ENCODE measurements at places on chromosomes 11 and 22. TPM values are rescaled to one million over a fixed set of nuclear protein-coding genes. Genes with fewer than 3 reads are reported as not detected.

DNA sequence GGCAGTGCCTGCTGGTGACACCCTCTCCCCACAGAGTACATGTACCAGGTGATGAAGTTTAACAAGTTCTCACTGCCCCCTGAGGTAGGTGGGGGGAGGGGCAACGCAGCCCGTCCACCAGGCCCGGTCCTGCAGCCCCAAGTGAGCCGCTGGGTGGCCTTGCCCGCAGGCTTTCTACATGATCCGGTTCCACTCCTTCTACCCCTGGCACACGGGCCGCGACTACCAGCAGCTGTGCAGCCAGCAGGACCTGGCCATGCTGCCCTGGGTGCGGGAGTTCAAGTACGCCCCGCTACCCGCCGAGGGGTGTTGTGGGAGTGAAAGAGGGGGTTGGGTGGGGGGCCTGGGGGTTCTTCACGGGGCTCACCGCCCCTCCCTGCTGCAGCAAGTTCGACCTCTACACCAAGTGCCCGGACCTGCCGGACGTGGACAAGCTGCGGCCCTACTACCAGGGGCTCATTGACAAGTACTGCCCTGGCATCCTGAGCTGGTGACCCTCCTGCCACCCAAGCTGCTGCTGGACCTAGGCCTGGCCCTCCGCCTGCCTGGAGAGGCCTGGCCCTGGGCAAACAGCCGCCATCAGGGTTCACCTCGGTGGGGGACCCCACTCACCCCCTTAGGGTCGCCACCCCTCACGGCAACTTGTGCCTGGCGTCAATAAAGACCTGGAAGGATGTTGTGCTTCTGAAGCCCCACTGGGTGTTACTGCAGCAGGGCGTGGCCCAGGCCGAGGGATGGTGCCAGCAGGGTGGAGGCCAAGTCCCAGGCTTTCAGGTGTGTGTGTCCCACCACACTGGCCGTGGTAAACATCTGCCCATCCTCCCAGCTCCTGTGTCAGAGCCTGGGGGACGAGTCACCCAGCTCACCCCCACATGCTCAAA is 2.9 kb downstream of the MIOX start:
- no peak for DNase-seq

DNA sequence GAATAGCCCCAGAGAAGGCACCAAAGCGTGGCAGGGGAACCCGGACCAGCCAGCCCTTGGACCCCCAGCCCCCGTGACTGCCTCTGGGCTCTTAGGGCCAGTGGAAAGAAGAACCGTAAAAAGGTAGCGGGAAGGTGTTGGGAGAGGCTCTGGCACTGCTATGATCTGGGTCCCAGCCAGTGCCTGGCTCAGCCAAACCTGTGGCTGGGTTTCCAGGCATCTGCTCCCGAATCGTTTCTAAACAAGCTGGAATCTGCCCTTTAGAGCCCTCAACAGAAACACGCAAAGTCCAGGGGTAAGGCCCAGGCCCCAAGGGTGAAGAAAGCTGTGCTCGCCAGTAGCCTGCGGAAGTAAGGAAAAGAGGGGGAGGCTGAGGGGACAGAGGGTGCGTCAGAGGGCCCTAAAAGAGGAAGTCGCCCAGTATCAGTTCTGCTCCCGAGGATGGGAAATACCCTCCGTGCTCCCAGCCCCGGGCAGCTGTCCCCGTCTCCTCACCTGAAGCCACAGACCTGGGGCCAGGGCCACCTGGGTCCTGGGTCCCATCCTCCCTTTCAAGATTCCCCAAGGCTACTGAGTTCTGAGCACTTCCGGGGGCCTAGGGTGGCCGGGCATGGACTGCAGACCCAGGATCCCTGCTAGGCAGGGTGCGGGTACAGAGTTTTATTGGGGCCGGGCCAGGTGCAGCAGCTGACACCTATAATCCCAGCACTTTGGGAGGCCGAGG is 24.7 kb downstream of the IL10RA start:
- no peak for DNase-seq

DNA sequence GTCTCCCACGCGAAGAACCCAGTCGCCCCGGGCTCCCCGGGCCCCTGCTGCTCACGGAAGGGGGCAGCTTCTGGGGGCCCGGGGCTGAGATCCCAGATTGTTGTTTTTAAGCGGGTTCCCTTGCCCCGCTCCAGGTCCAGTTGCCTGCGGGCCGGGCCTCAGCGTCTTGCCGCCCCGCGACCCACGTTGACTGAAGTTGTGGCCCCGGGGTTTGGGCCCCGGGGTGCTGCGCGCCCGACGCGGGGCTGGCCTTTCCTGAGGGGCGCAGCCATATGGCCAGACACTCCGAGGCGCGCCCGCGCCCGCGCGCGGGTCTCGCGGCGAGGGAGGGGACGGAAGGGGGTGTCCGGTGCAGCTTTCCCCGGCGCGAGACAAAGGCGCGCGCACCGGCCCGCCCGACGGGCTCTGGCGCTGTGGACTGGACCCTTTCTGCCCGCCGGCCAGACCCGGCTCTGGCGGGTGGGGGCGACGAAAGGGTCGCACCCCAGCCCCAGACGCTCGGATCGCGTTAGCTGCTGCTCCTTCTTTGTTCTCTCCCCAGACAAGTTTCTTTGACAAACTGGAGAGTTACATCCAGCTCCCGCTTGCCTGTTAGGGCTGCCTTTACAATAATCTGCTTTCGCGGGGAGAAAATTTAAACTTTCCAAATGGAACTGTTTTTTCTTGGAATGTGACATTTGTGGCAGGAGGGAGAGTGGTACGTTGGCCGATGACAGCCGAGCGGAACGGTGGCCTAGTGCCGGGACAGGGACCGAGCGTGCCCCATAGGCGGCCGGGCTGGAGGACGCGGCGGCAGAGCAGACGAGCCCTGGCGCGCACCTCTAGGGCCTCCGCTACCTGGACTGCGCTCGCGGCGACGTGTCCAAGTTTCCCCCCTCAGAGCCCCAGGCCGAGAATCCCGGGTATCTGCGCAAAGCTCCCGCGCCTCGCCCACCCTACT is 716 bp downstream of the AMOTL1 start:
- peak; percentile 26 for DNase-seq

DNA sequence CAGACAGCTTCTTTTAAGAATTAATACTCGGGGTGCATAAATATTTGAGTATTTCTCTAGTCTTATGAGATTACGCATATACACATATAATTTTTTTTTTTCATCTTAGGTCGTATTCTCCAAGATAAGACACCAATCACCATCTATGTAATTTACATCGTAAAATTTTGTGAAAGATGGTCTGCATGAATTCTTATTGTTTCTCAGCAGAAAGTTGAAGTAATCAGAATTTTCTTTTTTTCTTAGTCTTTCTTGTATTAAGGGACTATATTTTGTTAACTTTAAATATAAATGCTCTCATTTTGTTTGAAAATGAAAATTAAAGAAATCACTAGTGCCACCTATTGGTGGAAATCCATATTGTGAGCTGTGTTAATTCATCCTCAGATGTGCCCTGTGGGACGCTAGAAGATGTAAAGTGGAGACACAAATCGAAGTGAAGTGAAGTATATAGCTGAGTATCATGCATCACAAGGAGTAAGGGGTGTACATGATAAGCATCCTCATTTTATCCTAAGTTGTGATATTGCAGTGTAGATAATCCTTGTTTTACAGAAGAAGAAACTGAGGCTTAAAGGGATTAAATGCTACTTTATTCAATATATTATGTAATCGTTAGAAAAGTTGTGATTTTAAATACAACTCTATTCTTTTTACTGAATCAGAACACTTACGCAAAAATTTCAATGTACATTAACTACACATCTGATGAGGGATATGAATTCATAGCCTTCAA is 2084.3 kb downstream of the LRRC4C start:
- DNase-seq: no peak

The APLNR gene
- total RNA-seq: not detected

DNA sequence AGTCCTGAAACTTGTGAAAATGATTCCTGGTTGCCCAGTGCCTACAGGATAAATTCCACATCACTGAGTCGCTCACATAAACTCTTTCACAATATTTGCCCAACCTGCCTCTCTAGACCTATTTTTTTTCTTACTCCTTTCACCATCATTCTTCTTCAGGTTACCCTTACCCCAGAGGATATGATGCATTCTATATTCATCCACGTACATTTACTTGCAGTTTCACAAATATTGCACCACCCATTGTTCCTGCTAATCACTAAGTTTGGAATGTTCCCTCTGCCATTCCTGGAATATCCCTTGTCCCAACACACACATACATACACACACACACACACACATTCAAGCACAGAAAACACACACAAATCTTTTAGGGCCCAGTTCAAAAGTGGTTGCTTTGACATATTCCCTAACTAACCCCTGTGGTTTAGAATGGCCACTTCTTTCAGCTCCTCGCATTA is 379.5 kb downstream of the ETS1 start:
- no peak for DNase-seq

DNA sequence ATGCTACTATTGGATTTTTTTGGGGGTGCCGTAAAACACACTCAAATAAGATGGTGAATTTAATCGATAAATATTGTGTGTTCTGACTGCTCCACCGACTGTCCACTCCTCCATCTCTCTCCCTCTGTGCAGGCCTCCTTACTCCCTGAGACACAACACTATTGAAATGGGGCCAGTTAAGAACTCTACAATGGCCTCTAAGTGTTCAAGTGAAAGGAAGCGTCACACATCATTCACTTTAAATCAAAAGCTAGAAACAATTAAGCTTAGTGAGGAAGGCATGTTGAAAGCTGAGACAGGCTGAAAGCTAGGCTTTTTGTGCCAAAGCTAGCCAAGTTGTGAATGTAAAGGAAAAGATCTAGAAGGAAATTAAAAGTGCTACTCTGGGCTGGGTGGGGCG is 156.7 kb downstream of the CTTN start:
- DNase-seq: no peak

The B3GAT1 gene
- total RNA-seq: 0.09 TPM

DNA sequence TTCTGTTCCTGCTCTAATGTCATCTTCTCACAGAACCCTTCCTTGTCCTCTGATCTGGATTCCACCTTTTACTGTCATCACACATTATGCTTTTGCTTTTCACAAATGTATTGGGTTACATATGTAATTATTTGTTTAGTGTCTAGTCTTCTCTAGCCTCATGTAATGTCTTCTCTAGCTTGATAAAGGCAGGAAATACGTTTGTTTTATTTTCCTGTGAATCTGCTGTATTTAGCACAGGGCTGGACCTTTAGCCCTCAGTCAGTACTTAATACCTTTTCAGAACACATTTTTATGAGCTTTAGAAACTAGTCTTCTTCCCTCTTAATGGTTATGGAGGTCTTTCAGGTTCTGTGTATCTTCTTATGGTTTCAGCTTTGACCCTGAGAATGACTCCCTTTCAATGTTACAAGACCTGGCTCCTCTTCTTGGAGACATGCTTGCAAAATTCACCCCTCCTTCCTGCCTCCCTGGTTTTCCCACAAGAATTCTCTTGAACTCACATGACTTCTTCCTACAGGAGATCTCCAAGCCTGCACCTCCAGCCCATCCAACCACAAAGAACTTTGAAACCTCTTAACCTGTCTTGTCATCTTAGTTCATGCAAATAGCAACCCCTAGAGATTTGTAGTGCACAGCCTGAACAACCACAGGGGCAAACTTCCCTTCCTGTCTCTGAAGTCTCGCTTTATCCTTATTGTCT is 132.7 kb upstream of the DDI1 start:
- DNase-seq: no peak

DNA sequence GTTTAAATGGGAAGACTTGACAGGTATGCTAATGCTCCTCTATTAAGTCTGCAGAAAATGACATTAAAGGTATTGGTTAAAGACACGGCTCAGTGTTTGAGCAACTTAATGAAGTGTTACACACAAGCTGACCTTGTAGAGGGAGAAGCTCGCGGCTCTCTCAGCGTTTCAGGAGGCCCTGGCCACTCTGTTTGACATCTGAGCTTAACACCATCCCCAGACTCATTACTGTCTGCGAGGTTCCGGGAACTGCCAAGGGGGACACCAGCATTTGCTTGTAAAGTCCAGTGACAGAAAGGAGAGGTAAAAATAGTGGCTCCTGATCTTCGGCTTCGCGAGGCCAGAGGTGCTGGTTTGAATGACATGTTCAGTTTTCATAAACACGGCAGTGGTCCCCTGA is 540.7 kb upstream of the CADM1 start:
- DNase-seq: no peak

DNA sequence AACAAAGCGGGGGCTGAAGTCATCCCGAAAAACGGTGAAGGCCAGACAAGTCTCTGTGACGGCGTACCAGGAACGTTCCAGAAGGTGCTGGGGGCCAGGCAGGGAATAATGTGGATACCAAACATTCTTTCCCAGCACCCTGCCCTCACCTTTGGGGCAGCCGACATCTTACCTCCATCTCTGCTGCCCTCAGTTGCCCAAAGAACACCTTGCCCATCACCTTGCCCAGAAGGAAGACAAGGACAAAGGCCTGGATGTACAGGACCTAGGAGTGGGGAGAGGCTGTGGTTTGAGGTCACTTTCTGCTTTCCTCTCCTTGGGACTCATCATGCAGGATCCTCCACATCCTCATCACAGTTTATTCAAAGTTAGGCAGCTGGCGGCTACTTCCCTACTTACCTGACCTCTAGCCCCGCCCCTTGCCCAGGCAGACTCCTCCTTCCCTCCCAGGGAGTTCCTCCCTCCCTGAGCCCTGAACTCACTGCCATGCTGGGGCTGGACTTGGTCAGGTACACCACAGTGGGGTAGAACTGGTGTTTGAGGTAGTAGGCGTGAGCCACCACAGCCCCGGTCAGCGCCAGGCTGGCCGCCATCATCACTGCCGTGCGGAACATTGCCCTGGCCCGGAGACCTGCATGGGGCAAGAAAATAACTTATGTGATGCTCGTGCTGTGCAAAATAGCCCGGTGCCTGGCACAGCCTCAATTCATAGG is 1.2 kb downstream of the SYVN1 start:
- peak; percentile 77 for DNase-seq

DNA sequence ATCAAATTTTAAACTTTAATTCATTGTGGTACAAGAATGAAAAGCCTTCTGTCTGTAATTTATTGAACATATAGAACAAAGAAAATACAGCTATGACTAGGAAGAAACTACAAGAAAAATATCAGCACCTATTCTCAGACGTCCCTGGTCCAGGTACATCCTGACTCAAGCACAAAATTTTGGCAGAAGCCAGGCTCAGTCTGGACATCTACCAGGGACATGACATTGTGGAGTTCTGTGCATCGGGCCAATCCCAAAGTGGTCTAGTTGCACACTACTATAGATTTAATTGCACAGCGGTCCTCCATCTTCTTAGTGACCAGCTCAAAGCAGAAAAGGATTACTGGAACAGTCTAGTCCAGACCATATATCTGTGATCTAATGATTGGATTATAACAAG is 15.7 kb upstream of the CD59 start:
- DNase-seq: no peak

DNA sequence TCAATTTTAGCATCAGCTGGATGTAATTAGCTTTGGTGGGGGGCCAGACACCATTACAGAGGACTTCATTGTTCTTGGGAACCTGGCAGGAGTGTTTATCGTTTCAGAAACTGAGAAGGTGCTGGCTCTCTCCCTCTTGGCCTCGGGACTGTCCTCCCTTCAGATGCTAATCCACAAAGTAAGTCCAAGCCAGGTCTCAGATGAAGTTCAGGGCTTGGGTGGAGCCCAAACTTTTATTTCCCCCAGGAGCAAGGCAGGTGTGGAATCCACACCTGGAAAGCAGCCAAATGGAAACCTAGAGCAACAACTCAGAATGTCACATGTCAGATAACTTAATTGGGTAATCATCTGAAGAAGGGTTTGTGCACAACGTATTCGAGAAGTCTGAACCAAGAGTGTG is 119.2 kb downstream of the ME3 start:
- DNase-seq: no peak

The PRR33 gene
- 0.12 TPM for total RNA-seq

GRCh38 chr11:13672576-13673210 is 4.2 kb downstream of the FAR1 start:
- no peak for DNase-seq

- DNase-seq: no peak
These were observed 500.3 kb upstream of the TENM4 start for GRCh38 chr11:79940974-79941735.

The SAA4 gene
- total RNA-seq: not detected

Measured in activated naive CD4-positive, alpha-beta T cell treated with anti-CD3 and anti-CD28 coated beads, Interleukin-2, amount 50 U/mL, for 72 hours (primary cell).